Brain (organoid and tissue), 16 donors: ENCODE measurements at places on chromosomes 16 and 17. TPM values are rescaled to one million over a fixed set of nuclear protein-coding genes. Genes with fewer than 3 reads are reported as not detected.

Gene VTN
- 0.56 TPM for polyA plus RNA-seq

Gene CTRB2
- polyA plus RNA-seq, result not detected

Gene ORMDL3
- 138 TPM for polyA plus RNA-seq

Gene TMC8
- polyA plus RNA-seq, result 0.92 TPM

Gene RAC3
- 65.2 TPM for polyA plus RNA-seq

Gene KRTAP2-1
- not detected for polyA plus RNA-seq

Gene GAS7
- polyA plus RNA-seq, result 60.2 TPM

Gene MT4
- polyA plus RNA-seq, result not detected

Gene NTN1
- polyA plus RNA-seq, result 2.2 TPM

Gene FGF11
- polyA plus RNA-seq, result 6.6 TPM

Gene YPEL3
- polyA plus RNA-seq, result 277 TPM

Gene CEP131
- polyA plus RNA-seq, result 31.5 TPM

Gene CCDC40
- polyA plus RNA-seq, result 10.0 TPM

Gene ZNF213
- polyA plus RNA-seq, result 30.4 TPM

Gene ENPP7
- not detected for polyA plus RNA-seq

Gene KRTAP4-6
- not detected for polyA plus RNA-seq

Gene OTOA
- not detected for polyA plus RNA-seq

Gene TXNDC11
- 19.8 TPM for polyA plus RNA-seq

Gene SLFN12
- 0.66 TPM for polyA plus RNA-seq

Gene TBX21
- not detected for polyA plus RNA-seq

Gene CD300LB
- polyA plus RNA-seq, result not detected

Gene MGRN1
- polyA plus RNA-seq, result 63.1 TPM

Gene CPD
- 26.8 TPM for polyA plus RNA-seq

Gene CDRT15
- polyA plus RNA-seq, result not detected

Gene TPSAB1
- polyA plus RNA-seq, result not detected

Gene SPATA32
- polyA plus RNA-seq, result not detected

Gene DPEP3
- 0.15 TPM for polyA plus RNA-seq

Gene ACSM2A
- not detected for polyA plus RNA-seq

Gene WDR45B
- 72.9 TPM for polyA plus RNA-seq

Gene CCL4
- 0.80 TPM for polyA plus RNA-seq

Gene CNGB1
- polyA plus RNA-seq, result 17.1 TPM

Gene KRT23
- not detected for polyA plus RNA-seq

Gene BAIAP3
- 42.8 TPM for polyA plus RNA-seq

Gene LDHD
- polyA plus RNA-seq, result 9.0 TPM

Gene CEP295NL
- 0.20 TPM for polyA plus RNA-seq
